Stimulated activated CD4-positive, alpha-beta T cell treated with anti-CD3 and anti-CD28 coated beads, Interleukin-1b, Interleukin-23, amount 100 ng/mL, for 1 hour (primary cell): ENCODE measurements at places on chromosomes 13 and 19.

- DNase-seq: no peak
These were observed 1.6 kb downstream of the JUNB start for GRCh38 chr19:12792853-12793289.

- DNase-seq: peak; percentile 21
These were observed at the start of gene KLC3 for GRCh38 chr19:45340232-45340898. KLC3 (plus strand) TSS chr19:45340750; CDS start chr19:45345542, 4,792 bp downstream.

DNA sequence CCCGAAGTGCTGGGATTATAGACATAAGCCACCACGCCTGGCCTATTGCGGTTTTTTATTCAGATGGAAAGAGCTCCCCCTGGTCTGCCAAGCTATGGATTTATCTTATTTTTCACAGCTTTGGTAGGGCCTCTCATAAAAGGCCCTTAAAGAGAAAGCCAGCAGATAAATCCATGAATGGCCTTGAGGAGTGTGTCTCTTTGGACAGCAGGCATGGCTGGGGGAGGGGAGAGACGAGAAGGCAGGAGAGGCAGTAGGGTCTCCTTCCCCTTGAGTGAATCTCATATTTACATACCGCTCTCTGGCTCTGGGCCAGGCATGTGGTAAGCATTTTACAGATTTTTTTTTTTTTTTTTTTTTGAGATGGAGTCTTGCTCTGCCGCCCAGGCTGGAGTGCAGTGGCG lies 25.2 kb downstream of the MARK4 start:
- DNase-seq: no peak

DNA sequence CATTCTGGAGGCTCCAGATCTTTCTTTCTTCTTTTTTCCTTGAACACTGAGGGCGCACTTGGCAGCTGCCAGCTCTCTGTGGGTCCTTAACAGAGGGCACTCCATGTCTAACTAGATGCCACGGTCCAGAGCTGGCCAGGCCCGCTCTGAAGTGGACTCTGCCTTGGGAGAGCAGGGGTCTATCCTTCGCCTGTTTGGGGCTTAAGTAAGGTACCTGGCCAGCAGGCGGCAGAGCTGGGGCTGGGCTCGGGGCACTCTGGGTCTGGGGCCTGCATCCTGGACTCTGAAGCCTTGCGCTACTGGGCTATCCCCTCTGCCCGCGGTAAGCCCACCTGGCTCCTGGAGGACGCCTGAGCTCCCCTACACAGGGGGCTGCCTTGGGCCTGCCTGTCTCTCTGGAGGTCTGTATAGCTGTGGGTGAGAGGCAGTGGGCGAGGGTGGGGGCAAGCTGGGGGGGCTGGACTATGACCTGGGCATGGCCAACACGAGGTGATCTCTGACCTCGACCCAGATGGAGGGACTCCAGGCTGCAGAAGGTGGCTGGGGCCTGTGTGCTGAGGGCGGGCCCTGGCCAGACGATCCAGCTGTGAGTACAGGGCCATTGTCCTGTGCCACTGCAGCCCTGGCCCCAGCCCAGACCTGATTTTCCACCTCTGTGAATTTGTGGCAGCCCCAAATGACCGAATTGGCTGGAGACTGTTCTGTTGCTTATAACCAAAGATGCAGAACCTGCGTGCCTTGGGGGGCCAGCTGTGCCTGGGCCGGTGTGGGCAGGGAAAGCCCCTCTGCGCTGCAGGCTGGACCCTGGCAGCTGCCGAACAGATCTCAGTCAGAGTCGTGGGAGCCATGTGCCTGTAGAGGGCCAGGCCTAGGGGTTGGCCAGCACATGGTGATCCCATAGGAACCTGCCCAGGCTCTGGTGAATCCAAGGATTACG lies 26.5 kb downstream of the CEBPG start:
- no peak for DNase-seq

DNA sequence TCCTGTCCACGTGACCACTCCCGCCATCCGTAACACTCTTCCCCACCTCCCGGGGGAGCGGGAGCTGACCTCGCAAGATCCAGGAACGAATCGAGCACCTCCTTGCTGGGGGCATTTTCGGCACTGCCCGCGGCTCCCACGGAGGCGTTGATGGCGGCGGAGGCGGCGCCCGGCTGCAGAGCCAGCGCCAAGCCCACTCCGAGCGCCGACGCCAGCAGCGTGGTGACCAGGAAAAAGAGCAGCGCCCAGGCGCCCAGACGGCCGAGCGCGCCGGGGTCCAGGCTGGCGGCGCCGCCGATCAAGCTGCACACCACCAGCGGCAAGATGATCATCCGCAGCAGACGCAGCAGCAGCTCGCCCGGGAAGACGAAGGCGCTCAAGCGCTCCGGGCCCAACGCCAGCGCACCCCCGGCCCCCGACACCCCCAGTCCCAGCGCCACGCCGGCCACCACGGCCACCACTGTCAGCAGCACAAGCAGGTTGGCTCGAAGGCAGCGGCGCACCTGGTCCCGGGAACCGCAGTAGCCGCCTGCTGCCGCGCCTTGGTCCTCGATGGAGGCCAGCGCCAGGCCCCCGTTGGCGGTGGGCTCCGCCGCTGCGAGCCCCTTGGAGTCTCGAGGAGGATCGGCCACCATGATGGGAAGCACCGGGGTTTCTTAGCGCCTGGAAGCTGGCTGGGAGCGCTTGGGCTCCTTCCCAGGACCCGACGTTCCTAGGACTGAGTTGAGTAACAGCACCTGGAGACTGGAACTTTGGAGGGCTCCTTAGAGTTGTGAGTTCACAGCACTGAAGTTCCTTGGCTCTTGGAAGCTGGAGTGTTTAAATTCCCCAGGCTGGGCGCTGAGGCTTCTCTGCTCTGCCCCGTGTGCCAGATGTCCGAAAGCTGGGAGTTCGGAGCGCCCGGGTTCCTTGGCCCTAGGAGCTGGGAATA lies 798 bp downstream of the SLC1A5 start:
- no peak for DNase-seq

DNA sequence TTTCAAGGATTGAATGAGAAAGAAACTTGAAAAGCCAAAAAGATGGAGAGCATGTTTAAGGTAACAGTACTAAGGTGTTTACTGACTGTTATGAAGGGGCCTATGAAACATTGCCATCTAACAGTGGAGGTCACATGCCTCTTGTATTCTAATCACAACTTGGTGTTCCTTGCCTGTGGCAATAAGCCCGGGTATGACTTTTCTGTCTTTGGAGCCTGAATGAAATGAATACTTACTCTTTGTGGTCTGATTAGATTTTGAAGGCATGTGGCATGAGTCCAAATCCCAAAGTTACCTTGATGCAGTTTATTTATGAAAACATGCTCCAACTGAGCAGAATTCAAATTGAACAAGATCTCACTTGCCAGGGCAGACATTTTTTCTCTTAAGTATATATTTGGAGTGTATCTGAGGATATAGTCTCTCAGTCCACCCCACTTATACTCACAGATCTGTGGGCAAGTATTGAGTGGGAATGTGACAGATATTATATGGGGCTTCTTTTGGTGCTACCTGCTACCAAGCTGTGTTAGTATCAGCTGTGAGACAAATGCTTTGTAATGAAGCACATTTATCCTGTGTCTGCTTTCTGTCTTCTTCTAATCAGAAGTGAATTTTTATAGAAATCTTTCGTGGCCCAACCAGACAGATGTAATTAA lies 67.5 kb downstream of the B3GLCT start:
- no peak for DNase-seq

DNA sequence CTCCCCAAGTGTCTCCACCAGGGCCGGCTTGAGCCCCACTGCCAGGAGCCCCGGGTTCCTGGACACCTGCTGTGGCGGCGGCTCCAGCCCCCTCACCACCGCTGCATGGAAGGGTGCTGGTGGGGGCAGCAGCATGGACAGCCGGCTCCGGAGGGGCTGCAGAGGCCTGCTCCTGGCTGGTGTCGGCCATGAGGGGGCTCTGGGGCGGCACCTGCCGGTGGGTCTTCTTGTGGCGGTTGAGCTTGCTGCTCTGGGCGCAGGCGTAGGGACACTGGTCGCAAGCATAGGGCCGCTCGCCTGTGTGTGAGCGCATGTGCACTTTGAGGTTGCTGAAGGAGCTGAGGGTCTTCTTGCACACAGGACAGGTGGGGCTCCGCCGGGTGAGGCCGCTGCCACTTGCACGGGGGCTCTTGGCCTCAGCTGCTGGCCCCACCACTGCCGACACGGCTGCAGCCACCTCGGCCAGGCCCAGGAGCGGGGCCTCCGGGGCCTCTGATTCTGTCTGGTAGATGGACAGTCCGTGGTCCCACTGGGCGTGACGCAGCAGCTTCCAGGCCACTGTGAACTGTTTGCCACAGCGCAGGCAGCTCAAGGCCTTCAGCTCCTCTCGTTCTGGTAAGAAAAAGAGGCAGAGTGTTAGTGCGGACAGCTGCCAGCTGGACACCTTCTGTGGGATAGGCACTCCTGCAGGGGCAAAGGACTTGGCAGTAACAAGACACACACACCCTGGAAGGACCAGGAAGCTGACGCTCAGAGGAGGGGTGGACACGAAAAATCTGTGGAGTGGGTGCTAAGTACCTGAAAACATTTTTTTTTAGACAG lies 4.1 kb downstream of the ZNF296 start:
- no peak for DNase-seq

DNA sequence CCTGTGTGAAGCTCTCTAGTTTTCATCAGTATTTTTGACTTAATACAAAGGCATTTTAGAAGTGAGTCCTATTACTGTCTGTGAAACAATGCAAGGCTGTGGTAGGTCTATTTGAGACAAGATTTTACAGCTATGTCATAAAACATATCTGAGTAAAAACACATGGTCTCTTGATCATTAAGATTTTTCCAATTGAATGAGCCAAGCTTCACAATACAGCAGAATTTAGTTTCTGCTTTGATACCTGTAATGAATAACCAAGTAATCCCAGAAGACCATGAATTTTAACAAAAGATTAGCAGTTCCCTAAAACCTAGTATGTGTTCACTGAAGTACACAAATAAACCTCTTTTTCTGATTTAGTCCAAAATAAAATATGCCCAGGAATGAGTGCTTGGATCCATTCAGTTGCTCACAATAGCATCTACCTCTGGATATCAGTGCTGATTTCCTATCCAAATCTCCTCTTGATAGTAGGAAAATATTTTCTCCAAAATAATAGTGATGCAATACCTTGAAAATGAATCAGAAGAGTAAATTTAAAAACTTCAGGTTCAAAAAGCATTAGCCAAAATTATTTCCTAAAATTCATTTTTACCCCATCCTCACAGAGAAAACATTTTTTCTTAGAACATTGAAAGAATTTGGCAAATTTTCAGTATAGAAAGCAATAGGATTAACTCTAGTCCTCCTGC lies 533.5 kb upstream of the SGCG start:
- DNase-seq: no peak

- DNase-seq: no peak
These were observed 26.5 kb downstream of the LTBP4 start for GRCh38 chr19:40627486-40628279.

DNA sequence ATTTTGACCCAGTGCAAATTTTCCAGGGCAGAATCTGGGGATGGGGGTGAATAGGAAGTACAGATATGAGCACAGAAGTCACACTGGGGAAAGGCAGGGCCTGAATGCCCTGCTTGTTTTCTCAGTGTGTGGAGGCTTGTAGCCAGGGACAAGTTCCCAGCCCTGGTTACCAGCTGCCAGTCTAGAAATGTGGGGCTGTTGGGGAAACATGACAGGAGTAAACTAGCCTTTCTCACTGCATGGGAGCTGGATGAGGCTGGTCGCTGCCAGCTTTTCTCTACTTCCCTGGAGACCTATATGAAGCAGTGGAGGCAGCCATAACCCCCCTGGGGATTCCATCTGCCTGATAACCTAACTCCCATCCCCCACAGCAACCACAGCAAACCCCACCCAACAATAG lies 2267.7 kb downstream of the PCDH9 start:
- DNase-seq: no peak

GRCh38 chr19:53977429-53977990 lies 13.9 kb upstream of the CACNG6 start:
- DNase-seq: no peak

- no peak for DNase-seq
These were observed 7.1 kb upstream of the ACTL9 start for GRCh38 chr19:8705742-8706141.

- DNase-seq: no peak
These were observed 5.0 kb downstream of the RNF225 start for GRCh38 chr19:58400316-58400915.

- no peak for DNase-seq
These were observed 6.1 kb upstream of the C13orf46 start for GRCh38 chr13:113979791-113980471.

- no peak for DNase-seq
These were observed 5.0 kb upstream of the EID2 start for GRCh38 chr19:39544911-39545310.

DNA sequence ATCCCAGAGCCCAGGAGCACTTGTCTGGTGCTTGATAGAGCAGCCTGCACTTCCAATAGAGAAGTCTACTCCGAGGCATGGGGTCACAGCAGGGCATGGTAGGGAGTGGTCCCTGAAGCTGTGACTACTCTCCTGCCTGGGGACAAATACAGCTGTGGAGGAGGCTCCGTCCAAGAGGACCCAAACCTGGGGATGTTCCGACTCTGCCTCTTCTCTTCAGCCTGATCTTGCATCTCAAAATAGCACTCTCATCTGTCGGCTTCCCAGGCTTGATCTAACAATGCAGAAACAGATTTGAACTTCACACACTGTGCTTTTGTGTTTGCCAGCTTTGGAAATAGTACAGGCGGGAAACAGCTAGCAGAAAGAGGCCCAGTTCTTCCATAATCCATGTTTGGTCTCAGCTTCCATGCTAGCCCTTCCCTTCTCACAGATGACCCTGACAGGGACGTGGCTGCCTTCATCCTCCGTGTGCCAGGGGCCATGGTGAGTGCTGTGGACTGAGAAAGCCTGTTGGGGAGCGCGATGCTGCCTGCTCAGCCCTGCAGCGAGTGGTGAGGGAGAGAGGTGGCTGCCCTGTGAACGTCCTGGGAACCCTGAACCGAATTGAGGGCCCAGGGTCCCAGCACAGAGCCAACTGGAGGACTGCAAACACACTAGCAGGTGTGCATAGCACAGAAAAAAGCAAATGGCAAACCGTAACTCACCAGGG lies 150.3 kb upstream of the GPR12 start:
- DNase-seq: no peak

- DNase-seq: no peak
These were observed 11.4 kb upstream of the USP12 start for GRCh38 chr13:27182844-27183497.

- DNase-seq: no peak
These were observed 44.2 kb downstream of the CHST8 start for GRCh38 chr19:33665776-33666595.

- DNase-seq: no peak
These were observed 83.7 kb upstream of the OBI1 start for GRCh38 chr13:78742659-78743058.

GRCh38 chr13:96223231-96223630 lies 133.3 kb downstream of the HS6ST3 start:
- no peak for DNase-seq

- no peak for DNase-seq
These were observed 11.7 kb upstream of the PTPRS start for GRCh38 chr19:5352229-5352763.

GRCh38 chr19:43806848-43807247 lies 4.6 kb upstream of the LYPD5 start:
- no peak for DNase-seq
